ENCODE measurements at places on chromosomes 13 and 19. TPM values are rescaled to one million over a fixed set of nuclear protein-coding genes. Genes with fewer than 3 reads are reported as not detected.

ELAVL3 gene
- not detected for total RNA-seq

- DNase-seq, result no peak
- H3K4me3 ChIP-seq, result no peak overlapping the region
- no peak overlapping the region for H3K27ac ChIP-seq
- H3K36me3 ChIP-seq, result no peaks in the 10 kb centered on the region
- peaks cover 67% of the 10 kb centered on the region for H3K27me3 ChIP-seq
These were observed 75.0 kb downstream of the ZIC5 start for GRCh38 chr13:99896369-99897075.

GRCh38 chr19:50899569-50899968, 11.6 kb downstream of the KLK4 start:
- H3K27me3 ChIP-seq, result peaks cover 18% of the 10 kb centered on the region
- H3K4me1 ChIP-seq, result no peaks in the 10 kb centered on the region
- H3K36me3 ChIP-seq, result no peaks in the 10 kb centered on the region
- no peak overlapping the region for H3K27ac ChIP-seq
- DNase-seq, result no peak
- no peak overlapping the region for H3K4me3 ChIP-seq

DNA sequence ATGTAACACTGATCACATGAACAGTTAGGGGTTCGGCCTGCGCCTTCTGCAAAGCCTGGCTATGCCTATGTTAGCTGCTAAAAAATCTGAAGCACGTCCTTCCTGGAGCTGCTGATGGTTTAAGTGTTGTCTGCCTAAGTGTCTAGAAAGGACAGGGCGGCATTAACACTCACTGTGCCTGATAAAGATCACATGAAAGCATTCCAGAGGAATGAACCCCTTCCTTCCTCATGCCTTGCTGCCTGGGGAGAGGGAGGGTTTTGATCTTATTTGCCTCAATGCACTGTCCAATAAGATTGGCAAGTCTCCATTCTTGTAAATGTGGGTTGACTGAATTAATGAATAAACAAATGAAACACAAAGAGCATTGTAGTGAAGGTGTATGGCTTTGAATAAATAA, 5.2 kb downstream of the DOCK9 start:
- no peak overlapping the region for H3K4me3 ChIP-seq
- no peaks in the 10 kb centered on the region for H3K27me3 ChIP-seq
- no peaks in the 10 kb centered on the region for H3K36me3 ChIP-seq
- H3K27ac ChIP-seq, result peak overlapping the region; percentile 48

GRCh38 chr13:54682184-54682583, 1653.6 kb downstream of the OLFM4 start:
- H3K4me3 ChIP-seq, result no peak overlapping the region
- no peak for DNase-seq
- no peaks in the 10 kb centered on the region for H3K36me3 ChIP-seq
- H3K27ac ChIP-seq, result no peak overlapping the region

- no peak for DNase-seq
- H3K27me3 ChIP-seq, result no peaks in the 10 kb centered on the region
- no peaks in the 10 kb centered on the region for H3K4me1 ChIP-seq
These were observed 683.9 kb upstream of the KLHL1 start for GRCh38 chr13:70792121-70792520.

DEDD2 gene
- 35.6 TPM for total RNA-seq

DNA sequence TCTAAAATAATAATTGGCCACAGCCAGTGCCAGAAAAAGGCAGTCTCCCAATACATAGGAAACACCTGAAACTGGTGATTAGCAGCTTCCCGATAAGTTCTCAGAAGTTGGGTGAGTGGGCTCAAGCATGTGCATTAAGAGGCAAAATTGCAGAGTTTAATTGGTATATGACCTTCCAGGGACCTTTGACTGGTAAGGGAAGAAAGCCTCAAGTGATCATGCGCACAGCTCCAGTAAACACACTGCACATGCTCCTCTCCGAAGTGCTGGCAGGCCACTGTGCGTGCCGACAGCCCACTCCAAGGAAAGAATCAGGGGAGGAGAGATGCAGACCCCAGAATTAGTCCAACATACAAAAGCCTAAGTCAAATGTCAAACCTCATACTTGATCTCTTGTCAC, 18.9 kb upstream of the CEACAM8 start:
- H3K27ac ChIP-seq, result no peak overlapping the region
- DNase-seq, result no peak

Measured in lower lobe of right lung (tissue), 2 donors.